ENCODE measurements at places on chromosomes 2 and 18.

DNA sequence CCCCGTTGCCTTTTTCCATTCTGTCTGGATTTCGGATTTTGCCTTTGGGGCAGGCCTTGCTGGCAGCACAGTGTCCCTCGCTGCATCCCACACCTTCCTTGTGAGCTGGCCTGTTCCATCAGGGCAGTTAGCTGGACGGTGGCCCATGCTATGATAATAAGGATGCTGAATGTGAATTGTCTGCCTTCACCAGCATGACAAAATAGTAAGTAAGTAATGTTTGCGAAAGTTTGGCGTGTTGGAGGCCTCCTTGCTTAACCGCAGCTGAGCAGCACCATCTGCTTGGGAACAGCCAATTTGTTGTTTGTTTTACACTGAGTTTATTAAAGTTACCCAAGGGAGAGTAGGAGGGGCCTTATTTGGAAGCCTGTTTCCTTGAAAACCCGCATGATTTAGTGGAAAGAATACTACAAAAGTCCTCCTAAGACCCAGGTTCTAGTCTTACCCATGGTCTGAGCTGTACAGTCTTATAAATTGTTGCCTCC is 469.7 kb upstream of the FANCL start:
- no peak for DNase-seq

GRCh38 chr2:82998781-82999180 is 1460.3 kb downstream of the SUCLG1 start:
- no peak for DNase-seq

- no peak for DNase-seq
Observed at GRCh38 chr2:11307764-11308415, 36.5 kb downstream of the ROCK2 start.

DNA sequence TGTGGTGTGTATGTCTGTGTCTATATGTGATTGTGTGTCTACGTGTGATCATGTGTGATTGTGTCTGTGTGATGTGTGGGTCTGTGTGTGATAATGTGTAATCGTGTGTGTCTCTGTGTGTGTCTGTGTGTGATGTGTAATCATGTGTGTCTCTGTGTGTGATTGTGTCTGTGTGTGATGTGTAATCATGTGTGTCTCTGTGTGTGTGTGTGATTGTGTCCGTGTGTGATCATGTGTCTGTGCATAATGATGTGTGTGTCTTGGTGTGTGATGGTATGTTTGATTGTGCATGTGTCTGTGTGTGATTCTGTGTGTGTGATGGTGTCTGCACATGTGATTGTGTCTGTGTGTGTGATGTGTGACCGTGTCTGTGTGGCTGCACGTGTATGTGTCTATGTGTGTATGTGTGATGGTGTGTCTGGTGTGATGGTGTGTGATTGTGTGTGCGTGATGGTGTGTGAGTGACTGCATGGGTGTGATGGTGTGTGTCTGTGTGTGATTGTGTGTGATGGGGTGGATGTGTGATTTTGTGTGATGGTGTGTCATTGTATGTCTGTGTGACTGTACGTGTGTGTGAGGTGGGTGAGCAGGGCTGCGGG is 78.9 kb downstream of the RTP5 start:
- no peak for DNase-seq

DNA sequence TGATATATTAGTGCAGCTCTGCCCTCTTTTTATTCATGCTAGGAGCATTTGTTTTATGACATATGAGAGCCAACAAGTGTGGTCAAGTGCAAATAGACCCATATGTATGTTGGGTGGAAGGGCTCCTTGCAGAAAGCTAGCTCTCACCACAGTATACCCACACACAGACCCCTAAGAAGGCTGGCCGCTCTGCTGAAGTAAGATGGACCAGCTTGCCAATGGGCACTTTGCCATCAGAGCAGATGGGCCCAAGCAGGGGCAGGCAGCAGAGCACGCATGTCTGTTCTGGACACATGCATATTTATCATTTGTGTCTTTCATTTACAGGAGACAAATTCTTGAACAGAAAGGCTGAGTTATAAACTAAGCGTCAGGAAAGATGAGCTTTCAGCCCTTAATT is 187.5 kb upstream of the DTNA start:
- no peak for DNase-seq
